NCI-H1092 treated with DMSO at 0.1 percent for 48 hours (cell line): ENCODE measurements at places on chromosomes 5 and 9.

DNA sequence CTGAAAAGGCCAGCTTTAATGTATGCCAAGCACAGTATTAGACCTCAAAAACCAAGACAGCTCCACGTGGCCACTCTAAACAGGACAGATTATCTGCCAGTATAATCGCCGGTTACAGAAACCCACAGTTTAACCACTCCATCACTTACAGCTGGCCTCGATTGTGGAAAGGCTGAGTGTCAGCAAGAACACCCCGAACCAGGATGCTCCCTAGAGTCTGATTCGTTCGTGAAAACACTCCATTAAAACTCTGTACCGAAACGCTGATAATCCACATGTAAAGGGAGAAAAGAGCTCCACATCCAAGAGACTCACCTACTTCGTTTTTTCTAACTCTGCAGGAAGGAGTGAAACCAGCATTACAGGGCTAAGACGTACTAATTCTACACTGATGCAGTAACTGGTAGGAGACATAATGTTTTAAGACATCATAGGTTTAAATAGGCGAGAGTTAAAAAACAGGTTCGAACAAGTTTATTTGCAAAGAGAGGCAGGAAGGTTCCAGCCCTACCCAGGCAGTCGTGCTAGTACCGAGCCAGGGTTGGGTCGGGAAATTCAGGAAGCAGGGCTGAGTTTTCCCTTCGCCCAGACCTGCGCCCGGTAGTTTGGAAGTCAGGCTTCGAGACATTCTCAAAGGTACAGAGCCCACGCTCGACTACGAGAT is 949 bp downstream of the SERINC5 start:
- peak; percentile 13 for DNase-seq

DNA sequence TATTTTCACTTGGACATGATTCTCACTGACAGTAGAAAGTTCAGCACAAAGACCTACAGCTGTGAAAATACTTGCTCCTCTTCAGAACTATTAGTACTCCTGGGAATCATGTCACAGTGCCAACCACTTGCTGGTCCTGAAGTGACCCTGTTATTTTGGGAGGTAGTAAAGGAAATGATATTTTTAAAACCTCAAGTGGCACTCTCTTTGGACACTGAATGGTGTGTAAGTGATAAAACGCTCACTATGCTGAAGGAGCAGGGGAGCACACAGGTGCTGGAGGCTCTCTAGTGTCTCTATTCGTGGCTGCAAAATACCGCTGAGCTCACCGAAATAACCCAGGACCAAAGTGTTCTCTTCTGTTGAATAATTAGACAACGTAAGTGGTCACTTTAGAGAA is 76.9 kb upstream of the SPATA31D4 start:
- peak; percentile 68 for DNase-seq

- no peak for DNase-seq
Observed at GRCh38 chr9:114385397-114386181, 2.2 kb downstream of the AKNA start.

DNA sequence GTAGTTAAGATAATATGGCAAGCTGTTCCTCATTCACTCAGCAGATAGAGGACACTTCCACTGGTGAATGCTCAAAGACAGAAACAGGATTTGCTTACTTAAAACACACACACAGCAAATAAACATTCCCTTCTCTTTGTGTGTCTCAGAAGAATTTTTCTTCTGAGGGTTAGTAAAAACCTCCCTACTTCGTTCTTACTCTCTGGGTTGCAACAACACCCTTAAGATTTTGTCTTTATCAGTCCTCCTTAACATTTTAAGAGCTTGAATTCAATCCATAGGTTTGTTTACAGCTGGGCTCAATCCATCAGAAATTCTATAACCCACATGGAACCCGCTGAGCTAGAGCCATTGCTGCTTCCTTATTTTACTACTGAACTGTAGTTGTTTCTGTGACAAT is 237.4 kb upstream of the PIK3R1 start:
- DNase-seq, result no peak

DNA sequence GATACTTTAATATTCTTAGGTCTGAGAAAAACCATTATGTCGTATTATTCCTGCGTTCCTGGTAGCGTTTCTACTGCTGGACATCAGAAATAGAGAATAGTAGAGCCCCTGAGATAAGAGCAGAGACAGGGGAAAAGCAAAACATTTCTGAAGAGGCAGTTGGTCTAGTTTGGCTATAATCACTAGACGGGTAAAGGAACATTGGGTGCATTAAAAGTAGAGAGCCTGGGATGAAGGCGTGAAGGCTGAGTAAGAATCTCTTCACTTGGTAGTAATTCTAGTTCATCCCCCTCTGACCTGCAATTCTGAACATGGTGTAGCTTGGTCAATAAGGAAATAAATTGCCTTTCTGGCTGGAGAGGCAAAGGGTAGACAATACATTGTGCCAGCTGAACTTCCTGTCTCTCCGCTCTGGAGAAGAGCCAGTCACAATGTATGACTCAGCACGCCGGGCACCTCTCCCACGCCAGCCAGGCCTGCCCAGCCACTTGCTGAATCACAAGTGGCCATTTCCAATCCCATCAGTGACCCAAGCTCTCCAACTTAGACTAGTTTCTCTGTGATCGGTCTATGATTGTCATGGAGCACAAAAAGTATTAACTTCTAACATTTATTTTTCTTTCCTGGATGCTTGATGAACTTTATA is 75.4 kb downstream of the STK32A start:
- peak; percentile 86 for DNase-seq

DNA sequence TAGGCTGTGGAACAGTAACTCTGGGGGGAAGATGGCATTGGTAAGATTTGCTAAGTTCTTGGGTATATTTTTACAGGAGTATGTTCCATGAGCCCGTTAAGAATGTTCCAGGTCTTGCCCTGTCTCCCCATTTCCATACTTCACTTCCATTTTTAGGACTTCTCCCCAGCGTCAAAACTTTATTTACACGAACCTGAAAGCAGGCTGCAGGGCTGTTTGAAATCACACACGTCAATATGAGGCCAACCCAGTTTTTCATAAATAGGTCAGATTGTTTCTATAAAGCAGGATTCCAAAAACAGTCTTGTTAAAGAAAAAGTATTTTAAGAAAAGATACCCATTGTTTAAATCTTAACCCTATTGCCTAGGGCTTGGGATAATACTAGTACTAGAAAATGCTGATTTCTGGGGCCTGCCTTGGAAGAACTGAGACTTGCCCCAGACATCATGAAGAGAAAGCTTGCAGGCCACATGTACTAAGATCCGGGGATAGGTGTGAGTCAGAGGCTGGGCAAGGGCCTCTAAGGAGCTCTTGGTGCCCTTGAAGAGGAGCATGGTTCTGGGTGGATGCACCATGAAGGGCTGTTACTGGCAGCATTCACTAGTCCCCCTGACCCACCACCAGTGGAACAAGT is 24.2 kb downstream of the TRIO start:
- DNase-seq, result no peak

DNA sequence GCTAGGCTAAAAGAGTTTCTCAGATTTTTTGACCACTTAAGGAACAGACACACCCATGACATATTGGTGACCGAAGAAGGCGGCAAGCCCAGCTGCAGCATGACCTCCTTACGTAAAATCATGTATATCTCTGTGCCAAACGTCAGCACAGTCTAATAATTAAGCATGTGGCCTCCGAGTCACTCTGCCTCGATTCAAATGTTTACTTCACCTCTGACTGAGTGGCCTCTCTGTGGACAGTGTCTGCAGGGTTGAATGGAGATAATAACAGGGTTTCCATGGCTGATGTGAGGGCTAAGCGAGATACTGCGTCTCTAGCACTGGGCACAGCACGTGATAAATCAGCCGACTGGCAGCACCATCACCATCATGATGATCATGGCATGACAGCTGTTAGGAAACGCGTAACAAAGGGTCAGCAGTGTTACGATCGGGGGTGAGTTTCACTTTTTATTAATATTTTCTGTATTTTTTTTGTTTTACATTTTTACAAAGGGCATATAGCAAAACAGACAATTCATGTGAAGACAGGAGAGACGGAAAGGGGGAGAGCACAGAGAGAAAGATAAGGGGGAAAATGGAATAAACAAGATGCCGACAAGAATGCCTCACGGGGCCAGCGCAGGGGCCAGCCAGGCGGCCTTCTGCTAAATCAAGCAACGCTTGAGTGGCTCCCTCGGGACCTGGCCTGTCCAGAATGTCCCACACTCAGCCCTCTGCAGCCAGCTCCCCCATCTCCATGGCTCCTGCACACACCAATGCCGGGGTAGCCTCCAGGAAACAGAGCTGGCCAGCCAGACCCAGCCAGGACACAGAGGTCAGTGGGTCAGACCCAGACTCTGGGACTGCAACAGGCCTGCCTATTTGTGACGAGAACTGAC is 60.3 kb downstream of the ADAMTS2 start:
- no peak for DNase-seq

DNA sequence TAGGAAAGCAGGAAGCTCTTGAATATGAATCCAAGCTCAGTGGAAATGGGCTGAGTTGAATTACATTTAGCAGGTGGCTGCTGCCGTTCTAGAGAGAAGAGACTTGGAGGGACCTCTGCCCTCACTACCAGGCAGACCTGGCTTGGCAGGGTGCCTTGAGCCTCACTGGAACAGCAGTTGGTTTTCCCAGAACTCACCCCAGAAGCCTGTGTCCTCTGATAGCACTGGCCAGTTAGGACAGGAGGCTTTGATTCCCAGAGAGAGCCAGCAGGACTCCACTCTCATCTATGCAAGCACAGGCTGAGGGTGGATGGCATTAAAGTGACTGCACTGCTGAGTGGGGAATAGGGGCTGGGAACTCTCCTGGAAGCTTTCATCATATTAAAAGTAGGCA is 54.8 kb downstream of the PWWP2A start:
- DNase-seq, result no peak

- DNase-seq, result peak; percentile 29
Observed at GRCh38 chr9:31140316-31140715, 1244.1 kb upstream of the ACO1 start.

- peak; percentile 39 for DNase-seq
Observed at GRCh38 chr9:127613583-127613954, 1.5 kb downstream of the STXBP1 start.

- no peak for DNase-seq
Observed at GRCh38 chr9:74322661-74323314, 174.3 kb upstream of the RORB start.

GRCh38 chr5:176413255-176413565 is 3.1 kb downstream of the CLTB start:
- DNase-seq, result no peak

DNA sequence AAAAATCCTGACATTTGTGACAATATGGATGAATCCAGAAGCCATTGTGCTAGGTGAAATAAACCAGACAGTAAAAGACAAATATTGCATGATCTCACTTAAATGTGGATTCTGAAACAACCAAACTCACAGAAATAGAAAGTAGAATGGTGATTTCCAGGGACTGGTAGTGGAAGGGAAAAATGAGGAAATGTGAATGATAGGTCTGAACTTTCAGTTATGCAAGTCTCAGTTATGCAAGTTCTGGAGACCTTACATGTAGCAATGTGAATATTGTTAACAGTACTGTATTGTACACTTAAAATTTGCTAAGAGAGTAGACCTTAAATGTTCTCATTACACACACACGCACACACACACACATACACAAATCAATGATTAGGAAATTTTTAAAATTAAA is 84.9 kb downstream of the SLCO4C1 start:
- no peak for DNase-seq

GRCh38 chr5:112014783-112015395 is 257.9 kb upstream of the NREP start:
- DNase-seq, result no peak

- no peak for DNase-seq
Observed at GRCh38 chr9:69044240-69045219, 9.0 kb downstream of the FXN start.

GRCh38 chr5:139051392-139051791 is 146.8 kb downstream of the SIL1 start:
- no peak for DNase-seq

DNA sequence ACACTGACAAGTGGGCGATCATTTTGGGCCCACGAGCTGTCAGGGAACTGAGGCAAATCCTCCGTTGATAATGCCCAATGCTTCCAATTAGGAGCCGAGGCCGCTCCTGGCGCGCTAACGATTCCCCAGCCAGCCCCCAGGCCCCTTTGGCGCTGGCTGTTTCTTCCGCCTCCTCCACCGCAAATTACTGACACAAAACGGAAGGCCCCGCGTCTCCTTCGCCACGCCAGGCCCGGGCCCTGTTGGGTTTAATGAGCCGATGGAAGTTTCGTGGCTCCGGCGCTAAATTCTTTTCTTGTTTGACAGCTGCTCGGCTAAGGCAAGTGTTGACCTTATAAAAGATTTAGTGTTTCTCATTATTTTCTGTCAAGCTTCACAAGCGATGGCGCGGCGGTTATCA is 25.7 kb upstream of the BARHL1 start:
- no peak for DNase-seq

DNA sequence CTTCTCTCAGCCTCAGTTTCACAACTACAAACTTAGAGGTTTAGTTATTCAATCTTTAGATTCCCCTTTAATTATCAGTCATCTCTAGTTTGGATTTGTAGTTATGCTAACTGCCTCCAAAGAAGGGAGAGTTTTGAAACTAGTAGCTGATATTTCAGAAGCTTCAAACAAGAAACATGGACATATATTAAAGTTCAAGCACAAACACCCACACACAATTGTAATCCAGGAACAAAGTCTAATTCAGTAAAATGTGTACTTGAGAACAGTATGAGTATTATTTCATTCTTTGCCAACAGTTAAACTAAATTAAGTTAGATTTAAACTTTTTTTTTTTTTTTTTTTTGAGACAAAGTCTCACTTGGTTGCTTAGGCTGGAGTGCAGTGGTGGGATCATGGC is 71.2 kb upstream of the ABCA1 start:
- no peak for DNase-seq
